Neural crest cell (in vitro differentiated cells): ENCODE measurements at places on chromosomes 4 and X. TPM values are rescaled to one million over a fixed set of nuclear protein-coding genes. Genes with fewer than 3 reads are reported as not detected.
A peak's percentile ranks its signal among the peaks of the same experiment; 100 is the strongest.

- DNase-seq, result no peak
These were observed 69.9 kb upstream of the FBXW7 start for GRCh38 chr4:152605641-152606335.

DNA sequence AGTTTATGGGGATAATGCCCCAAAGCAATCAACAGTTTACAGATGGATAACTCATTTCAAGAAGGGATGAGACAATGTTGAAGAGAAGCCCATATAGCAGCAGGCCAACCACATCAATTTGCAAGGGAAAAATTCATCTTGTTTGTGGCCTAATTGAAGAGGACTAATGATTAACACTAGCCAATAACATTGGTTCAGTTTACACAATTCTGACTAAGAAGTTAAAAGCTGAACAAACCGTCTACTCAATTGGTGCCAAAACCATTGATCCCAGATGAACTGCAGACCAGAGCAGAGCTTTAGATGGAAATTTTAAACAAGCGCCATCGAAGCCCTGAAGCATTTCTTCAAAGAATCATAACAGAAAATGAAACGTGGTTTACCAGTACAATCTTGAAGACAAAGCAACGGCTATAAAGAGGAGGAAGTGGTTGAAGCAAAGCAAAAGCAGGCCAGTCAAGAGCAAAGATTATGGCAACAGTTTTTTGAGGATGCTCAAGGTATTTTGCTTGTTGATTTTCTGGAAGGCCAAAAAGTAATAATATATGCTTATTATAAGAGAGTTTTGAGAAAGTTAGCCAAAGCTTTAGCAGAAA, 20.5 kb upstream of the BLTP1 start:
- DNase-seq, result no peak

- no peak for DNase-seq
These were observed 74.4 kb downstream of the AFF1 start for GRCh38 chr4:87009095-87009648.

DNA sequence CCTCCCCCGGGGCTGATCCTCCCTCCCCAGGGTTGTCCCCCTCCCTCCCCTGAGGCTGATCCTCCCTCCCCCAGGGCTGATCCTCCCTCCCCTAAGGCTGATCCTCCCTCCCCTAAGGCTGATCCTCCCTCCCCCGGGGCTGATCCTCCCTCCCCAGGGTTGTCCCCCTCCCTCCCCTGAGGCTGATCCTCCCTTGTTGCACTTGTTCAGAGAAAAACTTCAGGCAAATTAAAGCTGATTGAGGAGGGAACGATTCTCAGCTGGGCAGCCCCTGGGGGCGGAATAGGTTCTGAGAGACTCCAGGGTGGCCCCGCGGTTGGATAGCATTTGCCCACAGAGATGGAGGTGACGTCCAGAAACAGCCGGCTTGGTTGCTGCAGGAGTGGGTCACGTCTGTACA, 110.7 kb upstream of the ADRA2C start:
- DNase-seq, result no peak

- DNase-seq, result no peak
These were observed 15.4 kb downstream of the EPGN start for GRCh38 chr4:74323663-74324062.

GRCh38 chr4:90105274-90105673, 21.9 kb upstream of the CCSER1 start:
- no peak for DNase-seq

DNA sequence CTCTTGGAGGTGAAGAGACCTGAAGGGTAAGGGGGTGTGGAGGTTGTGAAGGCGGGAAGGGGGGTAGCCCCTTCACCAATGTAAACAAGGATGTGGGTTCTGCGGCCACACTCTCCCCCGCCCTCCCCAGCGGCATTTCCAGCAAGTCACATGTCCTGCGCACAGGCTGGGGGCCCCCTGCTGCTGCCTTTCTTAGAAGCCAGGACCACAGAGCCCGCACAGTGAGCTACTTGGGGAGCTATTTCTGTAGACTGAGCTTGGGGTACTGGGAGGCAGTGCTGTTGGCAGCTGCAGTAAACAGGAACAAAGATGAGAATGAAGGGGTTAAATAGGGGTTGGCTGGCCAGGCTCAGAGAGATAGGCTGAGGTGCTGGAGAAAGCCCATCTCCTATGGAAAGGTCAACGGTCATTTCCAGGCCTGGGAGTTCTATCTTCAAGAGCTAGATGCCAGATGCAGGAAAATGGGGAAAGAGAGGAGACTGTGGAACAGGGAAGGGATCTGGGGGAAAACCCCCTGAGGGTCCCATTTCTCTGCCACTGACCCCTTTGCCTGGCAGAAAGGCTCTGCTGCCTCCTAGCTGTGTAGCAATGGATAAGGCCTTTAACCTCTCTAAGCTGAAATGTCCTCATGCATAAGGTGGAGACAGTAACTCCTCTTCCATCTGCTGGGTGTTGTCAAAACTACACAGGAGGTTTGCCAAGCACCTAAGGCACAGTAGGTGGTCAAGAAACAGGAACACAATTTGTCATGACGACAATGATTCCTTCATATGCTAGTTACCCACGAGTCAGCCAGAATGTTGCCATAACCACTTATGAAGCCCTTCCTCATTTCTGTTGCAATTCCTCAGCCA, 18.5 kb upstream of the PIM2 start:
- DNase-seq, result no peak

DNA sequence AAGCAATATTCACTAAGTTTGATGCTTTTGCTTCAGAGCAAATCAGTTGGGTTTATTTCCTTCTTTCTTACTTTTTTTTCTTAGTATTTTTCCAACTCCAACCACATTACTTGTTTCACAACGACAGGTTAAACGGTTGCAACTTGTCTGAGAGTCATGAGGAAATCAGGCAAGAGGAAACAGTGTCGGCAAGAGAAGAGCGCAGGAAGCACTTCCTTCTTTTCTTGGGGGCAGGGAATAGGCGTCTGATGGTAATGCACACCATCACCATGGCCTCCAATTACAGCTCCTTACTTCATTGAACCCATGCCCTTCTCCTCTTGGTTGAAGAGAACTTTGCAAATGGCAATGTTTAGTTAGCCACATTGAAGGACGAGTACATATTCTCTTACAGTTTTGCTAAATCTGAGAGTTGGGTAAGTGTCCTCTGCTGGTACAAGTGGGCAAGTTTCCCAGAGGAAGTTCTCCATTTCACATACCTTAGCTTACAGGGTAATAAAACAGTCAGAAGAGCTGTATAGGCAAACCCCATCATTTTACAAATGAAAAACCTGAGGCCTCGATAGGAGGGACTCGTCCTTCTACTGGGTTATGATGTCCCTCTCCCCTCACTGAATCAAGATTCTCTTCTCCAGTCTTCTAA, 8.3 kb upstream of the CXCL8 start:
- no peak for DNase-seq

DNA sequence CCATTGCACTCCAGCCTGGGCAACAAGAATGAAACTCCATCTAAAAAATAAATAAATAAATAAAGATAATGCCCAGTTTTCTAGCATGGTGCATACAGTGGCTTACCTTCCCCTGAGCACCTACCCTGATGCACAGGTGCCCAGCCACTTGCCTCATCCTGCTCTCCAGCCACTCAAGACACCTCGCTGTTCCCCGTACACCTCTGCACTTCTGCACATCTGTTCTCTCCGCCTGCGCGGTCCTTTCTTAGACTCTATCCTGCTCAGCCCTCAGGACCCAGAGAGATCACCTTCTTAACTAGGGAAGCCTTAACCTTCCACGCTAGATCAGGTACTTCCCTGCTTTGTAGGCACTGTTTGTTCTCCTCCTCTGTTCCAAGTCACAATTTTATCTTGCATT, 2.9 kb downstream of the EVC start:
- DNase-seq, result no peak

DNA sequence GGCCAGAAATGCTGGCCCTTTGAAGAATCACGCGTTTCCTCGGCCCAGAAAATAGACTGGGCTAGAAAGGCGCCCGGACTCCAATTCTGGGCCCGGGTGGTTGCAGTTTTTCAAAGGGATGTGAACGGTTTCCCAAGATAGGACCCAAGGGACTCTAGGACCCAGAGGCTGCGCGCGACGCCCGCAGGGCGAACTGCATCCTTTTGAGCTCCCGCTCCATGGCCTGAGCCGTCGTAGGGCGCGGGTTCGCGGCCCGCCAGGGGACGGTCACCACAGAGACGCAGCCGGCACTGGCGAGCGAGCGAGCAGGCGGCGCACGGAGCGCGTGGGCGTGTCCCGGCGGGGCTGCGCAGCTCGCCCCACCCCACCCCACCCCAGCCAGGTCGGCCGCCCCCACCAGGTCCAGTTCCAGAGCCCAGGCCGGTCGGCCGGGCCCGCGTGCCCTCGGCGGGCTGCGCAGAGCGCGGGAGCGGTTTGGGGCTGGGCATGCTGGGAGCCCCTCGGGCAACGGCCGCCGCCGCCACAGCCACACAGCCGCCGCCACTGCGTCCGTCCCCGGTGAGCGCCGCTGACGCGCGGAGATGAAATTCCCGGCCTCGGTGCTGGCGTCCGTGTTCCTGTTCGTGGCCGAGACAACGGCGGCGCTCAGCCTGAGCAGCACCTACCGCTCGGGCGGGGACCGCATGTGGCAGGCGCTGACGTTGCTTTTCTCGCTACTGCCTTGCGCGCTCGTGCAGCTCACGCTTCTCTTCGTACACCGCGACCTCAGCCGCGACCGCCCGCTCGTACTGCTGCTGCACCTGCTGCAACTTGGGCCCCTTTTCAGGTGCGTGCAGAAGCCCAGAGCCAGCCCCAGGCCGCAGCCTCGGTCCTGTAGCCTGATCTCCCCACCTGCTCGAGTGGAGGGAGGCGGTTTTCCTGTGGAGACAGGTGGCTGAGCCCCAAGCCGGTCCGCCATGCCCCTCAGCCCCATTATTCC, at the start of gene XK:
XK (plus strand) TSS at position 411 of the 979 bp plus-strand sequence; CDS start at position 582, 171 bp downstream.
- DNase-seq, result peak; percentile 12

DNA sequence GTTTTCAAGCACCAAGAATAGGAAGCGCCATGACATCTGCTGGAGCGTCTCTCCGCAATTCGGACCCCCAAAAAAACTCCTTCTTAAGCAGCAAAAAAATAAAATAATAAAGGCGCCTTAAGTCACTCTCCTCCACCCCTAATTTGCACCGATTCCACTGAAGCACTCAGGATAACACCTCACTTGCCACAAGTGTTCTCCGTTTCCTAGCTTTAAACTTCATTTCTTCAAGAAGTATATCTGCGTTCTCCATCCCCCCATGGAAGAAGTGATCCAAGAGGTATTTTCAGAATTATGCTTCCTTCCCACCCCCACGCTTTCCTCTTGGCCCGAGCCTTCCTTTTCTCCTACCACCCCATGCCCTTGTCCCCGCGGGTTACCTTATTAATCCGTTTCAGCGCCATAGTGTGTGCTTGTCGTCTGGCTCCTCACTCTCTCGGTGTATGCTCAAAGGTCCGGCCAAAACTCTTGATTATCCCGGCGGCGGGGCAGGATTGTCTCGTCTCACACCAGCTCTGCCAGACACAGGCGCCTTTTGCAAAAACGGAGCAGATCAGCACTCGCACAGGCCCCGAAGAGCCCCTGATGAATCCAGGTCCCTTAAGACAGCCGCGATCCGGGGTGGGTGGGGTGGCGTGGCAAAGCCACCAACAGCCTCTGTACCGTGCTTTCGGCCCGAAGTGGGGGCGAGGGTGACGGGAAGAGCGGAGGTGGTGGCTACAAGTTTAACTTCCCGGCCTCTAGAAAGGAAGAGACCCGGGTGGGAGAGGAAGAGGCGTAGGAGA, 1.1 kb downstream of the UBE2D3 start:
- DNase-seq, result no peak

GRCh38 chr4:35872273-35872672, 372.0 kb downstream of the ARAP2 start:
- no peak for DNase-seq

- DNase-seq, result no peak
These were observed 9.8 kb downstream of the PGRMC2 start for GRCh38 chr4:128277856-128278255.

The NLGN4X gene
- 57.4 and 57.8 TPM in 2 replicates for total RNA-seq

The SATL1 gene
- total RNA-seq, result 0.18 and 0.21 TPM in 2 replicates

The MAGEC1 gene
- not detected in 2 replicates for total RNA-seq

The MAGEB2 gene
- total RNA-seq, result not detected in 2 replicates

The GYPB gene
- not detected in 2 replicates for total RNA-seq

The ENAM gene
- total RNA-seq, result not detected in 2 replicates

The EDA2R gene
- total RNA-seq, result 2.8 and 3.6 TPM in 2 replicates
